ENCODE measurements at places on chromosomes 7 and 10. TPM values are rescaled to one million over a fixed set of nuclear protein-coding genes. Genes with fewer than 3 reads are reported as not detected.

GRCh38 chr10:36468620-36469019 lies 656.8 kb upstream of the ANKRD30A start:
- no peaks in the 10 kb centered on the region for H3K4me1 ChIP-seq
- no peak overlapping the region for H3K27ac ChIP-seq
- no peaks in the 10 kb centered on the region for H3K27me3 ChIP-seq
- no peak overlapping the region for H3K4me3 ChIP-seq
- H3K36me3 ChIP-seq, result no peaks in the 10 kb centered on the region

- no peaks in the 10 kb centered on the region for H3K36me3 ChIP-seq
- no peak overlapping the region for H3K4me3 ChIP-seq
- peaks cover 17% of the 10 kb centered on the region for H3K4me1 ChIP-seq
- DNase-seq, result peak; percentile 70
- H3K27me3 ChIP-seq, result no peaks in the 10 kb centered on the region
Observed at GRCh38 chr10:17737027-17737965, 14.7 kb upstream of the TMEM236 start.

GRCh38 chr7:112995059-112995824 lies 91.4 kb downstream of the GPR85 start:
- no peaks in the 10 kb centered on the region for H3K27me3 ChIP-seq
- H3K4me3 ChIP-seq, result no peak overlapping the region
- H3K27ac ChIP-seq, result no peak overlapping the region
- no peaks in the 10 kb centered on the region for H3K4me1 ChIP-seq
- DNase-seq, result no peak
- no peaks in the 10 kb centered on the region for H3K36me3 ChIP-seq

DNA sequence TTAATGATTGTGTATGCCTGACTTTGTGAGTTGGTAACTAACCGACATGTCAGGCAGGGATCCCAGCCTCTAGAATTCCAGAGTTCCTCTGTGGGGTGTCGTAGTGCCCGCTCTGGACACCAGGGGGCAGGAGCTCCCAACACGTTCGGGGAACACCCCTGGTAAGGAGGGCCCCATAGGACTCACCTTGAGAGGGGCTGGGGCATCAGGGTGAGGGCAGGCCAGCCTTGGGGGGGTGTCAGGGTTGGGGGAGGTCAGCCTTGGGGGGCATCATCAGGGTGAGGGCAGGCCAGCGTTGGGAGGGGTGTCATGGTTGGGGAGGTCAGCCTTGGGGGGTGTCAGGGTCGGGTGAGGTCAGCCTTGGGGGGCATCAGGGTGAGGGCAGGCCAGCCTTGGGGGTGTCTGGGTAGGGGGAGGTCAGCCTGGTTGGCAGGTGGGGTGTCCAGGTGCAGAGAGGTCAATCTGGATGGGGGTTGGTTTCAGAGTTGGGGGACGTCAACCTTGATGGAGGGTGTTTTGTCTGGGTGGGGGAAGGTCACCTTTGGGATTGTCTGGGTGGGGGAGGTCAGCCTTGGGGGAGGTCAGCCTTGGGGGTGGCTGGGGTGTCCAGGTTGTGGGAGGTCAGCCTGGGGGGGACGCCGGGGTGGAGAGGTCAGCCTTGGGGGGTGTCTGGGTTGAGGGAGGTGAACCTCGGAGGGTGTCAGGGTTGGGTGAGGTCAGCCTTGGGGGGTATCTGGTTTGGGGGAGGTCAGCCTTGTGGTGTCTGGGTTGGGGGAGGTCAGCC lies 45.6 kb upstream of the SUN1 start:
- peak; percentile 40 for DNase-seq
- H3K4me1 ChIP-seq, result peaks cover 5% of the 10 kb centered on the region
- H3K27me3 ChIP-seq, result no peaks in the 10 kb centered on the region
- no peak overlapping the region for H3K4me3 ChIP-seq

DNA sequence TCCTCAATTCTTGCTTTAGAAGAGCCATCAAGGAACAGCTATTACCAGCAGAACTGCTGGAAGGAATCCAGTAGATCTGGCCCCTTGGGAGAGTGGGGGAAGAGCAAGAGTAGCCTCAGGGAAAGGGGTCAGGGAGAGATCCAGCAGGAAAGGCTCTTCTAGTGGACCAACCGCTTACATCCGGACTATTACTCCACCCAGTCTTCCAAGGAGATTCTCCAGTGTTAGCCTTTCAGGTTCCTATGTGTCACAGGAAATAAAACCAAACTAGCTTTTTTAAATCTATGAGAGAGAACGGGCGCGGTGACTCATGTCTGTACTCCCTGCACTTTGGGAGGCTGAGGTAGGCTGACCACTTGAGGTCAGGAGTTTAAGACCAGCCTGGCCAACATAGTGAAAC lies 34.3 kb downstream of the TET1 start:
- peak overlapping the region; percentile 2 for H3K27ac ChIP-seq
- no peak overlapping the region for H3K4me3 ChIP-seq
- H3K4me1 ChIP-seq, result peaks cover 4% of the 10 kb centered on the region
- DNase-seq, result no peak
- H3K27me3 ChIP-seq, result no peaks in the 10 kb centered on the region

GRCh38 chr10:118395947-118396346 lies 53.8 kb upstream of the FAM204A start:
- H3K27me3 ChIP-seq, result peaks cover 4% of the 10 kb centered on the region
- no peak overlapping the region for H3K27ac ChIP-seq
- no peak overlapping the region for H3K4me3 ChIP-seq
- no peaks in the 10 kb centered on the region for H3K36me3 ChIP-seq
- no peak for DNase-seq
- no peaks in the 10 kb centered on the region for H3K4me1 ChIP-seq

The TMEM213 gene
- not detected for total RNA-seq

The IPMK gene
- 3.0 TPM for total RNA-seq
